ENCODE measurements at places on chromosomes 11 and 22.

DNA sequence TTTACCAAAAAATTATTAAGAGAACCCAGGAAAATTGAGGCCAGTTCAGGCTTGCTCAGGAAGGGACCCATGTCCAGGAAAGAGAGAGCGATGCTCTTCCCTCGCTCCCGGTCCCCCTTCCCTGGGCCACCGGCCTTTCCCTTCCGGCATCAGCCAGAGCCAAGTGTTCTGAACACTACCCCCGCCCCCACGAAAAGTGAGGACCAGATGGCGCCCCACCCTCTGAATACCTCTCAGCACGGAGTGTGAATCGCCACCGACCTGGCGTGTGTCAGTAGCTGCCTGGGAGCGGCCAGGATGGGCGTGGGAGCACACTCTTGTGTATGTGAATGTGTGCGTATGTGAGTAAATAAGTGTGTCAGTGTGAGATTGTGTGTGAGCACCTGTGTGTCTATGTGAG lies 20.2 kb downstream of the RPS6KA4 start:
- DNase-seq: no peak

GRCh38 chr11:86932924-86933875 lies 22.0 kb downstream of the FZD4 start:
- no peak for DNase-seq

DNA sequence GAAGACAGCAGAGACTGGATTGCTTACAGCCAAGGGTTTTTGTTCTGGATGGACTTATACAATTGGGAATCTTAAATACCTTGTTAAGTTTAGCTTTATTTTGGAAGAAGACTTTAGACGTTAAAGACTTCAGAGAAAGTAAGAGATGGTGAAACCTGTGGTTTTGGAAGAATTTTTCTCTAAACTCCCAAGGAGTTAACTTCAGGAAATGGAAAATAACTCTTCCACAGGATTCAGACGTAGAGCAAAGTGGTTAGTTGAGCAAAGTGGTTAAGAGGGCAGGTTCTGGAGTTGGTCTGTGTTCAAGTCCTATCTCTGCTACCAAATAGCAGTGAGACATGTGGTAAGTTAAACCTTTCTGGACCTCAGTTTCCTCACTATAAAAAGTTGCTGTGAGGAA lies 12.8 kb downstream of the PITPNB start:
- DNase-seq: no peak

- peak; percentile 52 for DNase-seq
Observed at GRCh38 chr11:2928605-2929530, at the start of gene PHLDA2. TSS of gene PHLDA2 (minus strand) at chr11:2929420. CDS start at chr11:2929364, 56 bp downstream.

GRCh38 chr22:44497218-44497904 lies 672 bp downstream of the RTL6 start:
- DNase-seq: peak; percentile 1

GRCh38 chr22:24060375-24060788 lies 49.3 kb downstream of the CABIN1 start:
- peak; percentile 90 for DNase-seq

DNA sequence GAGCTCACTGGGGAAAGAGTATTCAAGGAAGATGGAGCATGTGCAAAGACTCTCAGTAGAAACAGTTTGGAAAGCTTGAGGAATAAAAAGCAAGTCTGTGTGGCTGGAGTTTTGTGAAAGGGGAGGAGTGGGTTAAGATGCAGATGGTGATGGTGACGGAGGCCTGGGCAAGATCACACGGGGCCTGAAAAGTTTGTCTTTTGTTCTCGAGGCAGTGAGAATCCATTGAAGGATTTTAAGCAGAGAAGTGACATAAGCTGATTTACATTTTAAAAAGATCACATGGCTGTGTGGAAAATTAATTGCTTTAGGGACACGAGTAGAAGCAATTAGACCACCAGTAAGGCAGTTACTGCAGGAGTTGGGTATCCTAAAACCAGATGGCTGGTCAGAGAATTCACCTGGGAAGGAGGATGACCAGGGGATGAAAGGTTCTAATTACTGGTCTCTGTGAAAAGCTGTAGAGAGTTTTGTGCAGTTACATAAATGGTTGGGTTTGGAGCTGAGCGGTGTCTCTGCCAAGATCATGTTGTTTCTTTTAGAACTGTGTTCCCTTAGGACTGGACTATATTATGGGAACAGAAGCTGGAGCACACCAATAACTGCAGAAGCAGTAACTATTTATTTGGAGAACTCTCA lies 7.1 kb downstream of the RRP8 start:
- no peak for DNase-seq

DNA sequence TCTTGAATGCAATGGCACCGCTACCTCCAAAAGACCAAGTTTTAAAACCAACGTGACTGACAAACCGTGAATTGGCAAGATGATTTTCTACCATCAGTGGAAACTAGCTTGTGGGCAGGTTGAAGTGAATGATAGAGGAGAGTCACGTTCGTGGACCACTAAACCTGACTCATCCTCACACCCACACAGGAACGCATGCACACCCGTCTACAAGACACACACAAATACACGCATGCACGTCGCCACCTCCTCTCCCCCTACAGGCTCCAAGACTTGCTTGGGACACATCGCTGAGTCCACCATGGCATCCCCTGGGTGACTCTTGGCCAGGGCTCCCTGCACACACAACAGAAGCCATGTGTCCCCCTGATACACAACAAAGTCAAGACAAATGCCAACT lies 14.4 kb downstream of the TMPRSS6 start:
- no peak for DNase-seq

DNA sequence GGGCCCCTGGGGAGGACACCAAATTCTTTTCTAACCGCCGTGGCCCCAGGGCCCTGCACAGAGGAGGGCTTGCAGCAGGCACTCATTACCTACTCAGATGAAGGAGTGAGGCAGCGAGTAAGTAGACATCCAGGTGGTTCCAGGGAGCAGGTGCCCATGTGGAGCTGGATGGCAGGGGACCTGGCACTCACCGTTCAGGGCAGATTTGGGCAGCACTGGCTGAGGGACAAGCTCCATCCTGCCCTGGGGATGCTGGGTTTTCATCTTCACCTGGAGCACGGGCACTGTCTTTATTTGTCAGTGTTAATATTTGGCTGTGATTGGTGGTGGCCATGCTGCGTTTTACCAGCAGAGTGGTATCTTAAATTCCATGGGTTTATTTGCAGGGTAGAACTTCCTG lies 1182.7 kb downstream of the BRD1 start:
- no peak for DNase-seq

GRCh38 chr22:45670981-45671782 lies 452 bp upstream of the ATXN10 start:
- no peak for DNase-seq

- no peak for DNase-seq
Observed at GRCh38 chr11:63951779-63952536, 13.2 kb downstream of the NAA40 start.

GRCh38 chr11:125082611-125083311 lies 19.7 kb downstream of the SLC37A2 start:
- peak; percentile 78 for DNase-seq

- no peak for DNase-seq
Observed at GRCh38 chr11:61949169-61950034, 749 bp upstream of the BEST1 start.

- DNase-seq: no peak
Observed at GRCh38 chr22:27911330-27911729, 7.7 kb downstream of the PITPNB start.

DNA sequence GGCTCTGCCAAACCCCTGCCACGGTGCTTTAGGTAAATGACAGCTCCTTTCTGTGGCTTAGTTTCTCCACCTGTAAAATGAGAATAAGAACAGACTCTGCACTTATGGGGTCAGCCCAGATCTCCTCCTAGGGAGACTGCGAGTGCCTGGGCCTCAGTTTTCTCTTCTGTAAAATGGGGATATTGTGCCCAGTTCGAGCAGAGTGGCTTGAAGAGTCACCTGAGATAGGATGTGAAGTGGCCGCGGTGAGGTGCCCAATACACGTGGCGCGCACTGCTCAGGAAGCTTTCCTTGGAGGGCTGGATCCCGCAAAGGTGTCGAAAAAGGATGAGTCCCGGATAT lies 473 bp upstream of the EMID1 start:
- no peak for DNase-seq

DNA sequence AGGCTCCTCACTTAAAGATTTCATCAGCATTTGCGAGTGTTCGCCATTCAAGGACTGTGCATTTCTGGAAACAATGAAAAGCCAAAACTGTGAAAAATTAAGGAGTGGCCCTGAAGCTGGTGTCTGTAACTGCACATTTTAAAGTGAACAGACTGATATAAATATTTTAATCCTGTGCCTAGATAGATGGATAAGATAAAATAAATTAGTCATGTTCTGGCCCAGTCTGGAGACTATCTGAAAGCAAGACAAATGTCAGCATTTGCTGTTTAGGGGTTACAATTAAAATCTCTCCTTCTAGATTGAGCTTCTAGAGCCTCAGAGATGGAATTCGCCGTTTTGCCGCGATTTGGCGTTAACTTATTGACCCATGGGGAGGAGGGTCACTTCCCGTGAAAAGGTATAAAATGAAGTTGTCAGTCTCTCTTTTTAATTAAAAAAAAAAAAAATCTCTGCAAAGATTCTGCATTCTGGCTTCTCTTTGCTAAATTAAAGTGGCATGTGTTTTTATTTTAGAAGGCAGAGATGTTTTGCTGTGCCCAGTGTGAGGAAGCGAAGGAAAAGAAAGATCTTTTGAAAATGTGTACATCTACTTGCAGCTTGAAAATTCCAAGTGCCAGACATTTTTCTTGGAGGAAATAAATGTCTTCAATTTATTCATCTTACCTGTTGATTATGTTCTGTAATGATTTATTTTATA lies 79.7 kb upstream of the WNT7B start:
- peak; percentile 22 for DNase-seq

DNA sequence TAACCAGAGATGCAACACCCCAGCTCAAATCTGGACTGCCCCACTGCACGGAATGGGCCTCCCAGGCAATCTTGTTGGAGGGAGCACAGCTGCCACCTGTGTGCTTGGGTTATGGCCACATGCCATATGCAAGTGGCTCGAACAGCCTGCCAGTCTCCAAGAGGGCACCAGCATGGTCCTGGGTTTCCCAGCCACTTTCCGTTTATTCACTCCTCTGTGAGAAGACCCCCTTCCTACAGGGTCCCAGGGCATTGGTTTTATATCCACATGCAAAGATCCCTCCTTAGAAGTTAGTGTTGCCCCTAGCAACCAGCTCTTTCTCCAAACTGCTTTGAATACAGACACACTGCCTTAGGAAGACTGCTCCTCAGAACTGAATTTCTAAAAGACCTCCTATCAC lies 487.8 kb downstream of the BUD13 start:
- DNase-seq: no peak

DNA sequence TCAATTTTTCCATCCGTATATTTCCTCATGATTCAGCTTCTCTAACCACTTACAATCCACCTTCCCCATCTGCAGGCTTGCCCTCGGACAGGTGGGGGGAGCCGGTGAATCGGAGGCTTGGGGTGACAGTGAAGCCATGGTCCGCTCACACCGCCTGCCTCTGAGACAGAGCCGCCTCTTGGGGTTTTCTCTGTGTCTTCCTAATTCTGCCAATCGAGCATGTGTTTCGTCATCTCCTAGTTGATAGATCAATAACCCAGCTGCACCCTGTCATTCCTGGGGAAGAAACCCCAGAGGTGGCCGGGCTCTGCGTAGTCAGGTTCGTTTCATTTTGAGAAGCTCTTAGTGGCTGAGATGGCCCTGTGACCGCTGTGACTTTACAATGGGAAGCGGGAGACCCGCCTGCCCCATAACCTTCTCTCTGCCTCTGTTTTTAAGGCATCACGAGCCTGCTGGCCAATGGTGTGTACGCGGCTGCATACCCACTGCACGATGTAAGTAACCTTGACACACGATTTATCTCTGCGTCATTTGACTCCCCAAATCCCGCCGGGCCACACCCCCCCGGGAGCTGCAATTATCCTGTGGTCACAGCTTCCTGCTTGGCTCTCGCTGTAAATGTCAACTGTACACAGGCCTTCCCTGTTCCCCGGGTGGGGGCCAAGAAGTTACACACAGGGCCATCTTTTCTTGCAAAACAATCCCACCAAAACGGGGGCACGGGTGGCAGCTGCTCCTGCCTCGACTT lies 33.3 kb downstream of the ANO1 start:
- DNase-seq: peak; percentile 52

DNA sequence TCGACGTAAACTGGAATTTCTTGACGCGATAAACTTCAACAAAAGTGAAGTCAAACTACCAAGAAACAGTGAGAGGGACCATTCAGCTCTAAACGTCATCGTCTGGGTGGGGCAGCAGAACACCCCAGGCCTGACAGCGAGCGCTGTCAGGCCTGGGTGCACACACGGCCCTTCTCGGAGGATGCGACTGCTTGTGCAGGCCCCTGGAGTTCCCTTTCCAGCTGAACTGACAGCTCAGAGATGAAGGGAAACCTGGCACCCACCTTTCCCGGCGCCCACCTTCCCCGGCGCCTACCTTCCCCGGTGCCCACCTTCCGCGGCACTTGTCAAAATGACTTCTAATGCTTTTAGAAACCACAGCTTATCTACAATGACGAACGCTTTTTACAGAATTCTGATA lies 47.9 kb downstream of the CERK start:
- DNase-seq: no peak

DNA sequence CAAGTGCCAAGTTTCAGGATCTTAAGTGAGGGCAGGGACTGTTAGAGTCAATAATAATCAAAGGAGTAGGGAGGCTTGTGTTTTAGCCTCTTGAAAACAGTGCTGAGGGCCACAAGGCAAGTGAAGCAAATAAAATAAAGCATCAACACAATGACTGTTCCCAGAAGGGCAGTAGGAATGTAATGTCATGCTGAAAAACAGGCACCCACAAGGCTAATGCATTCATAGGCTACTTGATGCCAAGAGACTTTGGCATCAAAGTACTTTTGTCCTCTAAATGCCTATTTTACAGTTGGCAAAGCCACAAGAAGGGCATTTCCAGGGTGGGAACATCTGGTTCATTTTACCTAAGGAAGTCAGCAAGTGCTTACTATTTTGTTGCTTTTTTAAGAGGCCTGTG lies 22.9 kb downstream of the RAB39A start:
- DNase-seq: no peak

GRCh38 chr11:94043241-94043640 lies 22.1 kb downstream of the HEPHL1 start:
- no peak for DNase-seq

- no peak for DNase-seq
Observed at GRCh38 chr11:77580712-77581337, 8.9 kb upstream of the AQP11 start.

- DNase-seq: no peak
Observed at GRCh38 chr11:36142439-36142838, 146.8 kb downstream of the COMMD9 start.

DNA sequence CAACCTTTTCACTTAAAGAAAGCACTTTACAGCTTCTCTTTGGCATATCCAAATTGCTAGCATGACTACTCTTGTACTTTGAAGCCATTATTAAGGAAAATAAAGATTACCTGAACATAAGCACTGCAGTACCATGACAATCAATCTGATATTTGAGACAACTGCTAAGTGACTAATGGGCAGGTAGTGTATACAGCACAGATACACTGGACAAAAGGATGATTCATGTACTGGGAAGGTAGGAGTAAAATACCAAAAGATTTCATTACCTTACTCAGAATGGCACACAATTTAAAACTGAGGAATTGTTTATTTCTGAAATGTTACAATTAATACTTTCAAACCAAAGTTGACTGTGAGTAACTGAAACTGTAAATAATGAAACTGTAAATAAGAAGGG lies 1054.3 kb upstream of the TENM4 start:
- no peak for DNase-seq

GRCh38 chr22:32692371-32692770 lies 109.1 kb upstream of the TIMP3 start:
- no peak for DNase-seq

GRCh38 chr11:123472236-123472935 lies 42.3 kb downstream of the GRAMD1B start:
- DNase-seq: no peak
